ENCODE measurements at places on chromosomes 11 and 22.

- no peak for DNase-seq
These were observed 22.3 kb upstream of the CHRM4 start for GRCh38 chr11:46413760-46414465.

GRCh38 chr22:29031227-29032011 is 30.2 kb downstream of the C22orf31 start:
- DNase-seq, result peak; percentile 51

GRCh38 chr22:28019881-28020861 is 101.1 kb upstream of the PITPNB start:
- no peak for DNase-seq

DNA sequence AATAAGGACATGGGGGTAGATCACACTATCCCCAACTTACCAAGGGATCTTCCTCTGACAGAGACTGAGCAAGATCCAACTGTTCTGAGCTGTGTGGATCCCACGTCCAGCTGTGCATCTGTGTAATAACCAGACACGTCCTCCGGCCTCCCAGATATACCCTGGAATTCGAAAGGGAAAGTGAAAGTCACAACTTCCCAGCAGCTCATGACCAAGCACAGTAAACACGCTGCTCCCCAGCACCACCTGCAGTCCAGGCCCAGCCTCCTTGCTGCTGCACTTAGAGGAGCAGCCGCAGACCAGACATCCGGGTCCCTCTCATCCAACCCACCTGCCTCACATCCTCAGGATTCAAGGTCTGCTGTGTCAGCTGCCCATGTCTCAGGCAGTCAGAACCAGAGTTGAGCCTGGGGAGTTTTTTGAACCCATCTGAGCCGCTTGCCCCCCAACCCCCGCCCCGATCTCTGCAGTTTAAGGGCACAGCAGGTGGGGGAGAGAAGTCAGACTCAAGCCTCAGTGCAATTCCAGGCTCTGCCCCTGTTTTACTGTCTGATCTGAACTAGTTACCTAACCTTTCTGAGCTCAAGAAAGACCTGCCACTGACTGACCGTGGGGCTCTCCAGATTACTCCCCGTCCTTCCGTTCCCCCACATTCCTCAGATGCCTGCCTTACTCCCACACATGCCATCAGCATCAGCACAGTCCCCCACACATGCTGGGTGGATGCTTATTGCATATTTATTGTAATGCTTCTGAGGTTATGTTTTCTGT is at the start of gene APOL2:
Gene APOL2, minus strand, starts transcription at position 127 of the 771 bp plus-strand sequence. CDS start 6,365 bp downstream, outside the sequence.
- DNase-seq, result peak; percentile 94

DNA sequence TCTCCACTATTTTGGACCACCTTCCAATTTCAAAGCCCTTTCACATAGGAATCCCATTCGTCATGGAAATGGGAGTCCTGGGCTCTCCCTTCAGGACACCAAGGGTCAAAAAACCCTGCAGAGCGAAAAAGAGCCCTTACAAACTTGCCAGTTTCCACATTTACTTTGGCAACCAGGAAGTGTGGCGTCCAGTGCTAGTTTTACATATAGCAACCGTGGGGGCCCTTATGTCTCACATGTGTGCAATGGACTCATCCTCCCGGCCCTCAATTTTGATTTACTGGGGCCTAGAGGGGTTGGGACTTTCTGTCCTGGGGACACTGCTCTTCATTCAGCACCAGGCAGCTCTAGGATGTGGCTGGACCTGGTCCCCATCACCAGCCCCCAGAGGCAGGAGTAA is 33.7 kb downstream of the DAGLA start:
- peak; percentile 49 for DNase-seq

DNA sequence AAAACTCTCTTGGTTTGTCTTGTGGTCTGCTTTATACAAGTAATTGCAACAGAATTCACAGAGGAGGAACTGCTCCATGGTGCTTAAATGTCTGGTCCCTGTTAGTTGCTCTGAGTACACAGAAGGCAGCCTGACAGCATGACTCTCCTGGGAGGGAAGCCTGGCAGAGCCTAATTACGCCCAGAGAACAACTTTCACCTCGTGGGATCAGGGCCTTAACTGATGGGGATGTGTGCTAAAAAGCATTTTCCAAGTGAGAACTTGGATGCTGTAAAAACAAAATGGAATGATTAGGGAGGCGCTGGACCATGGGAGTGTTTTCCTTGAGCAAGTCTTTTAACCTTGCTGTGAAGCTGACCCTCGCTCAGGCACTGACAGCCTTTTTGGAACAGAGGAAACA is 154.0 kb upstream of the TENM4 start:
- DNase-seq, result no peak

DNA sequence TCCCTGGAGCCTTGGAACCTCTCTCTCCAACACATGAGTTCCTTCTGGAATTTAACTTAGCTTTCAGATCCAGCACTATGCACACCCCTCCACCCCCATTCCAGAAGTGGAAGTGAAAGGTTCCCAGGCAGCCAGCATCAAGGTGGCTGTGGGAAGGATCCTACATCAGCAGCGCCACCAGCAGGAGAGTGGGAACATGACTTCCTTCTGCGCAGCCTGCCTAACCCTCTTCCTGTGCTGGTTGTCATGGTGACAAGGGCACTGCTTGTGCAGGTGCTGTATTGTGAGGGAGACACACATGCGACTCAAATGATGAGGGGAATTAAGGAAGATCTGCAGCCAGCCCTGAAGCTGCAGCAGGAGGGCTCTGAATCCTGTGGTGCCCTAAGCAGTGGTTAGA is 904.5 kb upstream of the API5 start:
- no peak for DNase-seq

GRCh38 chr22:47654922-47655491 is 892.6 kb downstream of the TBC1D22A start:
- DNase-seq, result no peak

Measured in inflammatory macrophage treated with lipopolysaccharide for 1 hour (primary cell).